ENCODE measurements at places on chromosomes 12 and 14.

DNA sequence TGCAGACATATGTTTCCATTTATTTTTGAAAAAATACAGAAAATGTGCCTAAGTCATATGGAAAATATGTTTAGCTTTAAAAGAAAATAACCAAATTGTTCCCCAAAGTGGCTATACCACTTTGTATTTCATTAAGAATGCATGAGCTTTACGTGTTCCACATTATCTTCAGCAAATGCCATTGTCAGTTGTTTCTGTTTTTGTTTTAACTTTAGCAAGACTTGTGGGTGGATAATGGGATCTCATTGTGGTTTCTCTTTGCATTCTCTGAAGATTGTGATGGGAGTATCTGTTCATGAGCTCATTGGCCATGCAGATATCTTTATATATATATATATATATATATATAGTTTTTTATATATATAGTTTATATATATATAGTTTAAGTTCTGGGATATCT, 181.5 kb downstream of the CCER1 start:
- no peak for DNase-seq

DNA sequence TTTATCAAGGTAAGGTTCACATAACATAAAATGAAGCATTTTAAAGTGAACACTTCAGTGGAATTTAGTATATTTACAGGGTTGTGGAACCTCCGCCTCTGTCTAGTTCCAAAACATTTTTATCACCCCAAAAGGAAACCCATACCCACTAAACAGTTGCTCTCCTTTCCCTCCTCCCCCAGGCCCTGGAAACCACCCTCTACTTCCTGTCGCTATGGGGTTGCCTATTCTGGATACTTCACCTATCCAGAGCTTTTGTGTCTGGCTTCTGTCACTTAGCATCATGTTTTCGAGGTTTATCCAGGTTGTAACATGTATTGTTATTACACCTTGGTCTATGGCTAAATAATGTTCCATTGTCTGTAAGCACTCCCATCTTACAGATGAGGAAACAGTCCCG, 27.7 kb upstream of the ZFP36L1 start:
- no peak for DNase-seq

DNA sequence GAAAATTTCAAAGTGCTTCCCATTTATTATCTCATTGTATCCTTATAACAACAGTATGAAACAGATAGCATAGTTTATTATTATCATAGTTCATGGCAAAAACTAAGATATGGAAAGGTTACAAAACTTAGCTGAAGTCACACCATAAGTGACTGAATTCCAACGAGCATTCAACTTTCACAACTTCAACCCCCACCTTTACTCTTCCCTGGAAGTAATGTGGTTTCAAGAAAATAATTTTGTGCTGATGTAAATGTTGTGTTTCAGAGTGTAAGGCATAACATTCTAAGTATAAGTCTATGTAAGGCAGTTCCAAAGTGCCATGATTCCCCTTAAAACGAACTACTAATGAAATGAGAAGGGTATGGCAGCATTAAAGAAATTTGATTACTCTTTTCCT, 454.5 kb downstream of the BCAT1 start:
- no peak for DNase-seq

GRCh38 chr14:52029881-52030280, 39.0 kb downstream of the NID2 start:
- no peak for DNase-seq

- DNase-seq, result no peak
Measured at GRCh38 chr12:89523843-89524540, 604 bp downstream of the GALNT4 start.

GRCh38 chr14:102507081-102507856, 2.3 kb downstream of the ANKRD9 start:
- no peak for DNase-seq

DNA sequence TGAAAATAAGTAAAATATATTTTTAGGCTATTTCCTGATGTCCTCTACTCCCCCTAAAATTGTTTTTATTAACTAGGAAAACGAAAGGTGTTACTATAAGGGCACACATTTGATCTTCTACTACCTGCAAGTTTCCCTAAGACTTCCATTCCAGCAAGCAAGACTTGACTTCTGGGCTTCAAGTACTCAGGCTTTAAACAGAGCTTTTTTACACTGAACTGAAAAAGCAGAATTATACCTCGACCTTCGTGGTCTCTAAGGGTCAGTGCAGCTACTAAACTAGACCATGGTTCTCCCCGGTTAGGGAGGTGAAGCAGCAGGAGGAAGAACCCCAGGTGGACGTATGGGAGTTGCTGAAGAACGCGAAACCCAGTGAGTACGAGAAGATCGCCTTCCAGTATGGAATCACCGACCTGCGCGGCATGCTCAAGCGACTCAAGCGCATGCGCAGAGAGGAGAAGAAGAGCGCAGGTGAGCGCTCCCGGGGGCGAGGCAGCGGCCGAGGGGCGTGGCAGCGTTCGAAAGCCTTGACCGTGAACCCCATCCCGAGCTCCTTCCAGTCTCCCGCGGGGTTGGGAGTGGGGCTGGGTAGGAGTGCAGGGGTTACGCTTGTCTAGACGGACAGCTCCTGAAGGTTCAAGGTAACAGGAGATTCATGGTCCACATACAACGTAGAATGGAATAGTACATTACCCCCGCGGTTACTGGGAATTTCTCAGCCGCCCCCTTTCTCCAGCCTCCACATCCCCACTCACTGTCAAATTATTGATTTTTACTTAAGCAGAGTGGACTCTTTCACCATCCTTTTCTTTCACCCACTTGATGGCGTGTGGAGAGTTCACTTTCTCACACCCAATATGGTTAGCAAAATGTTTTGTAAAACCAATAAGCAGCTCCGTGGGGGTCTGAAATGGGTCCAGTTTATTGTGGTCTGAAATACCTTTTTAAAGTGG, 47.6 kb downstream of the MYBPC1 start:
- DNase-seq, result no peak

DNA sequence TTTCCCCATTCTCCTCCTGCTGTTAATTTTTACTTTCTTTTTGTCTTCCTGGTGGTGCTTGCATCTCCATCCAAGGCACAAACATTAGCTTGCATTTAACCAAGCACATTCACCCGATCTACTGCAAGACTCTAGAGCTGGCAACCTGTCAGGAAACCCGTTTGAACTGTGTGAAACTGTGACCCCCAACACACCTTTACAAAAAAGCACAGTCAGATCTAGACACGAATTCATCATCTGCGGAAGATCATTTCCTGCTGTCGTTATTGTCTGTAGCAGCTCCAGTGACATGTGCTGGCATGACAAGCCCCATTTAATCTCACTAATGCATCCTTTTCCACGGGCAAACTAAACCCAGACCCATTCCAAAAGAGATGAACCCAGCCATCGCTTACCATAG, 340.5 kb downstream of the VRK1 start:
- DNase-seq, result no peak
